ENCODE measurements at places on chromosomes 5 and 9.

- no peak for DNase-seq
Measured at GRCh38 chr9:69961843-69962242, 81.8 kb upstream of the MAMDC2 start.

DNA sequence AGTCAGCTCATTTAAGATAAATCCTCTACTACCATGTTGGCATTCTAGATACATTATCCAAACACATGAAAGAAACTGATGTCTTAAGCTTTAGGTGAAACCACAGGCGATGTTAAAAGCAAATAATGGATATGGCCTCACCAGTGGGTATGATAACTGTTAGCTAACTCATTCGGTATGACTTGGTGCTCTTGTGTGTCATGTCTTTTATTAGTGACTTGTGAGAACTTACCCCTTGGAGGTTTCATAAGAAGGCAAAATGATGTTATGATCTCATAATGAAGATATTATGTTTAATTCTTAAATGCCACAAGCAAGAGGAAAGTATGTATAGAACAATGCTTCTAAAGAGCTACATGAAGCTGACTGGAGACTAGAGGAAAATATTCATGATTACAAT lies 1227.0 kb downstream of the EFNA5 start:
- no peak for DNase-seq

- DNase-seq: no peak
Measured at GRCh38 chr9:19116107-19116790, 11.0 kb downstream of the PLIN2 start.

DNA sequence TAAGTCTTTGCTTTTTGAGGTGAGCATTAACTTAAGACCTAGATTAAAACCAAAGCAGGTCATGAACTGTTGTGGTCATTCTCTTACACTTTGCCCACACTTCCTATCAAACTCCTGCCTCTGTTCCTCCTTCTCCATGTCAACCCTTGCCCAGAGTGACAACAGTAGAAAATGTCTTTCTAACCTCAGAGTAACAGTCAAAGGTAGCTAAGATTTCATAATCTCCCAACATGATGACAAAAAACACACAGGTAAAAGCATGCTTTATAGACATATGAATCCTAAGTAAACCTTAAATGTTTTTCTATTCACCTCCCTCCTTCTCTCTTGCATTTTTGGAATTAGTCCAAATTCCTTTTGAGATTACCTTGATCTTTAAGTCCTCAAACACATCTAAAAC lies 422.3 kb downstream of the SPATA31D1 start:
- no peak for DNase-seq

- no peak for DNase-seq
Measured at GRCh38 chr9:83167126-83167525, 104.2 kb upstream of the RASEF start.

- no peak for DNase-seq
Measured at GRCh38 chr5:102715082-102715807, 39.9 kb upstream of the PAM start.

- no peak for DNase-seq
Measured at GRCh38 chr5:12652201-12652600, 748.0 kb upstream of the CTNND2 start.

DNA sequence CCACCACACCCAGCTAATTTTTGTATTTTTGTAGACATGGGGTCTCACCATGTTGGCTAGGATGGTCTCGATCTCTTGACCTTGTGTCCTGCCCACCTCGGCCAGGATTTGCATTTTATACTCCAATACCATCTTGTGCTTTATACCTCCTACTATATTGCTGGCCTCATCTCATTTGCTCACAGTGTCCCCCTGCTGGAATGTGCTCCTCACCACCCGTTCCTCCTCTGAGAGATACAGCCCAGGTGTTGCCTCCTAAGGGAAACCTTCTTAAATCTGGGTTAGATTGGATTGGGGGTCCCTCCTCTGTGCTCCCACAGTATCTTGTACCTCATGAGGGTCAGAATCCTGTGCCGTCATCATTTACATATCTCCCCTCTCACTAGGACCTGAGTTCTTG lies 131.7 kb downstream of the PAPPA start:
- DNase-seq: no peak

GRCh38 chr5:151895660-151896030 lies 29.0 kb downstream of the GLRA1 start:
- DNase-seq: no peak

DNA sequence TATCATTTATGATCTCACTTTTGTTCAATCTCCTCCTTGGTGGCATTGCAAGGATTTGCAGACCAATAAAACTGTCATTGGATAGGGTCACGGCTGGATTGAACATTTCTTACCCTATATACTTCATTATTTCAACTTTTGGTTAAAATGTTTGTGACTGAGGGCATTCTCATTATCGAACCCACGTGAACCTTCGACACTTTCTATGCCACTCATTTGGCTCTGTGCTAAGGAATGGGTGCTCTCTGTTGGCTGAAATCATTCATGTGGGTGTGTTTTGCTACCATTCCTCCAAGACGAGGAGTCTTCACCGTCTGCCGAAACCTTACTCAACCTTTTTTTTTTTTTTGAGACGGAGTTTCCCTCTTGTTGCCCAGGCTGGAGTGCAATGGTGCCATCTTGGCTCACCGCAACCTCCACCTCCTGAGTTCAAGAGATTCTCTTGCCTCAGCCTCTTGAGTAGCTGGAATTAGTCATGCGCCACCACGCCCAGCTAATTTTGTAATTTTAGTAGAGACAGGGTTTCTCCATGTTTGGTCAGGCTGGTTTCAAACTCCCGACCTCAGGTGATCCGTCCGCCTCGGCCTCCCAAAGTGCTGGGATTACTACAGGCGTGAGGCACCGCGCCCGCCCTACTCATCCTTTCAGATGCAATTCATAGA lies 62.5 kb downstream of the CSNK1A1 start:
- DNase-seq: no peak

Measured in NCI-H1436 treated with DMSO at 0.1 percent for 48 hours (cell line).